Hypothalamus (tissue), 51 donors: ENCODE measurements at places on chromosomes 5 and 9.

GRCh38 chr9:26219961-26220360, 541.7 kb upstream of the TUSC1 start:
- no peak for DNase-seq

GRCh38 chr9:38079461-38080031, 10.5 kb upstream of the SHB start:
- DNase-seq: no peak

- DNase-seq: no peak
Observed at GRCh38 chr5:137441476-137441875, 57.6 kb downstream of the SPOCK1 start.

- no peak for DNase-seq
Observed at GRCh38 chr5:7789567-7789966, 61.4 kb downstream of the CFAP90 start.

GRCh38 chr9:4237748-4238511, 61.9 kb downstream of the GLIS3 start:
- DNase-seq: no peak
